Sciatic nerve (tissue), 2 donors: ENCODE measurements at places on chromosomes 5 and 9.

DNA sequence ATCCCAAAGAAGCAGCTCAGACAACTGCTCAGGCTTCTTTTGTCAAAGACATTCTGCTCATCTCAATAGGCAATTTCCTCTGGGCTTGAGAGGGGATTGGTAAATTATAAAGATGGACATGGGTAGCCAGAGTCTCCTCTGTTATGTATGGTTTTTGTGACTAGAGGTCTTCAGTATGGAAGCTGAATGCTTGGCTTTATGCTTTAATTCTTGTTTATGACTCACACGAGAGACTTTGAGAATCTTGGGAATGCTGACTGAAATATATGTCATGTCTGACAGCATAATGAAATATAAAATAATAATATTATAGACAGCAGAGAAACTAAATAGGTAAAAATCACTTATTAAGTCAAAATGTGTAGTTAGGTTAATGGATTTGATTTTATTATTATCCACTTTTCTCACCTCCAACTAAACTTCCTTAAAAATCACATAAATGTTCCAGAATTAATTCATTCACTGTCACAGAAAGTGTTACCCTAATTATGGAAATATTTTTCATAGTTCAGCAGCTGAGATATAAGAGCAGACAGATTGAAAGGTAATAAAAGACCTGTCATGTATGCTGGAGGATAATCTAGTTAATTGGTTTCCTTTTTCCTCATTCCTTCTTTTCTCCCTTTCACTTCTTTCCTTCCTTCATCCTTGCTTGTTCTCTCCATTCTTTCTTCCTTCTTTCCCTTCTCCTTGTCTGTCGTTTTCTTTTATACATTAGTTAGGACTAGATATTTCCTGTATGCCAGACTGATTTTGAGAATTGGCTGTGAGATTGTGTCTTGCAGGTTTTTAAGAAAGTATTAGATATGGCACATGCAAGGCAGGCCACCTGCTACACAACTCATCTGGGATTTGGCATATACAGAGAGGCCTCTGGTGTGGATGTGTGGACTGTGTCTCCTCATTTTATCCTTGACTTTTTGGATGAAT is 1866.1 kb upstream of the NUDT12 start:
- DNase-seq = no peak

DNA sequence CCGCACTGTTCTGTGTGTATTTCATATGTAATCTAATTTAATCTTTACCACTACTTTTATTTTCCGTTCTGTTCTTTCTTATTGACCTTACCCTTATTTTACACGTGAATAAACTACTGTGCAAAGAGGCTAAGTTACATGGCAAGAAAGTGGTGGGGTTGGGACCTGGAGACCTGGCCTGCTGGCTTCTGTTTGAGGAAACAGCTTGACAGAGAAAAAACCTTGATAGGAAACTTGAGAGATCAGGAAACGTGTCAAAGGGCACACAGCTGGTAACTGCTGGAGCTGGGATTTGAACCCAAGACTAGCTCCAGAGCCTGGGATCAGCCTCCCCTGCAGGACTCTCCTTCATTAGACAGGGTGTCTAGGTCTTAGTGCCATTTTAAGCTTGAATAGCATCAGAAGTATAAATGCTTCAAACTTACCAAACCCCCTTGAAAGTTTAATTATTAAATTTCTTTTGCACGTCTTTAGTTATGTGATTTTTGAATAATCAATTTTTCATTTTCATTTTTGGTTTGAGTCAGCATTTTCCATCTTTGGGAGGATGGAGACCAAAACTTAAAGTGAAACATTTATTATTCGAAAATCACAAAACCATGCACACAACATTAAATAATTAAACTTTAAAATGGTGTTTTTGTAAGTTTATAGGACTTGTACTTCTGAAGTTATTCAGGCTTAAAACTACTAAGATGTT is 129.5 kb downstream of the RGS3 start:
- no peak for DNase-seq

DNA sequence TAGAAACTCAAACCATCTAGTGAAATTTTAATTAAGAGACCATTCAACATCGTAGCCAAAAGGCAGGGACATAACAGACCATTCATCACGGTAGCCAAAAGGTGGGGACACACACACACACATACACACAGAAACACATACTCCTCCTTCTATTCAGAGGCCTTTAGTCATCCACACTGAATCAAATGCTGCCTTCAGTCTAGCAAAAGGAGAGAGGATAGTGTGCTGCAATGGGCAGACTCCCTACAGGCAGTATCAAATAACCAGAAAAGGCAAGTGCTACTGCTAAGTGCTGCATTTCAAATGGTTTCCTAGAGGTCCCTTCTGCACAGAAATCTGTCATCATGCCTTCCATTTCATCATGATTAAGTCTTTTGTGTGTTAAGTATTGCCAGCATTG is 303.9 kb downstream of the TRIM32 start:
- DNase-seq = no peak

GRCh38 chr9:37406603-37407401 is 15.7 kb upstream of the GRHPR start:
- no peak for DNase-seq

DNA sequence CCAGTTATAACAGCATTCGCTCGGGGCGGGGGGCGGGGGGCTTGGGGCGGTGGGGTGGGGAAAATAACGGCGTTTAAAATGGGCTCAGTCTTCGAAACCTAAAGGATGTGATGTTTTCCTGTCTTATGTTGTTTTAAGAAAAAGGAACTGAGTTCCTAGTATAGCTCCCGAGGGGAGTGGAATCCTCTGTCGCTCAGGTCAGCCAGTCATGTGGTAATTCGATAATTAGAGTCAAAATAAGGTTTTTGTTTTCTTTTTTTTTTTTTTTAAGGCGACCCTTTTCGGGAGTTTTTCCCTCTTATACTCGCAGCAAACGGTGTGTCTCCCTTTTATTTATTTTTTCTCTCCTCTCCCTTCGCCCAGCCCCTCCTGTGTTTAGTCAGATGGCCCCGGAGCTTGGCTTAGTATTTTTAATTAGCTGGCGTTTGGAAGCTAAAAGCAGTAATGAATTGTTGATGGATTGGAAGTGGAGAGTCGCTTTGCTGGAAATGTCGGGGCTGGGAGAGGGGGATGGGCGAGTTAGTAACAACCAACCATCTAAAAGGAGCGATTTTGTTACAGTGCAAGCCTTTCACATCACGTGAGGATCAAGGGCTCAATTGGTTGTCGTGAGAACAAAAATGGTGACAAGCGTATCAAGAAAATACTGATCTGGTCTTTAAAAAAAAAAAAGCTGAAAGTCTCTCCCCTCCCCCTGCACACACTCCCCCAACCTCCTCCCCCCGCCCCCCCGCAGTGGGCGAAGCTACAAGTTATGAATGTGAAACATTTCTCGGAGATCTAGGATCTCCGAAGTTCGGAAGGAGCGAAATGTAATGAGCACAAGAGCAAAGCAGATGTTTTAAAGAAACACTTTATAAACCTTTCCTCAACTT is 714 bp upstream of the ZNF608 start:
- DNase-seq = peak; percentile 89

DNA sequence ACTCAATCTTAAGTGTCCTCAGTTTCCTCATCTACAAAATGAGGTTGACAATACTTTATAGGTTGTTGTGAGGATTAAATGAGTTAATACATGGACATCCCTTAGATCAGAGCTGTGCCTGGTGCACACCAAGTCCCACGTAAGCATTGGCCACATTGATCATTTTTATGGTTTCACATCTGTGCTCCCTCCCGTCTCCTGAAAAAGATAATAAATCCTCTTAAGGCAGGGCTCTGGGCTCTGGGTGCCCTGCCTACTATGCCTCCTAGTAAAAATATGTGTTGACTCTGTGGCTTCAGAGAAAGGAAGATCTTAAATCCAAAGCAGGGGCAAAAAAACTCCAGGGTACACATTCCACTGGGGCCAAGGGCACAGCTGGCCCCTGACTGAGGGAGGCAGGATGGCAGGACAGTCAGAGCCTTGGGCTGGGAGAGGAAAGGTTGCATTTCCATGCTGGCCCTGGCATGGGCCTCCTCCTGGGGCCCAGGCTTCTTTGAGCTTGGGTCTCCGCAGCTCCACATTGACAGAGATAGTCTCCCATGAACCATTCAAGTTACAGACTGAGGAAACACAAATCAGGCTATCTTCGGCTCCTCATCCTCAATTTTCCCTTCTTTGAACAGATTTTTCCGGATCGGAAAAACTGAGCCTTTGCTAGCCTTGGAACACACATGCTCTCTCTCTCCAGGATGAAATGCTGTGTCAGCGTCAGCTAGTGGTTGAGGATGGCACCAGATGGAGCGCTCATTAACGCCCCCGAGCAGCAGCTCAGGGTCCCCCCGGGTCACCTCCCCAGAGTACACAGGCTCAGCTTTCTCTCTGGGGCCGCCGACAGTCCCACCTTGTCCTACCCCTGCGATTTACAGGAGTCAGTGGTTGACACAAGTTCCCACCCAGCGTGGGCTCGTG is 22.4 kb upstream of the KIF12 start:
- no peak for DNase-seq

DNA sequence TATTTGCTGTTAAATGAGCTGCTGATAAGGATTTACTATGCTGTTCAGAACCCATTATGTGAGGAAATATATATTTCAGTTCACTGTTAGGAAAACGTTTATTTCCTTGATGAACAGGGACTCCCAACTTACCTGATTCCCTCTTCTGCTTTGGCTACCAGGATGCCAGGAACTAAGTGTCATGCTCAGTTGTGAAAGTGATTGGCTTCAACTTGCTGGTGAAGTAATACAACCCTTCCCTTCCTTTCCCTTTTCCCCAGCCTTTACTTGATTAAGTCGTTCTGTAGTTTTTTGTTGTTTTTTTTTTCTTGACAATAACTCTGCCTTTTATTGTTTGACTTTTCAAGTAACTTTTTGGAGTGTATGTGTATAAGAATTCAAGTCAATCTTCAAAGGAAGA is 309.3 kb downstream of the DOCK8 start:
- no peak for DNase-seq

- DNase-seq = no peak
These were observed 352.4 kb downstream of the CETN3 start for GRCh38 chr5:90056911-90057705.

DNA sequence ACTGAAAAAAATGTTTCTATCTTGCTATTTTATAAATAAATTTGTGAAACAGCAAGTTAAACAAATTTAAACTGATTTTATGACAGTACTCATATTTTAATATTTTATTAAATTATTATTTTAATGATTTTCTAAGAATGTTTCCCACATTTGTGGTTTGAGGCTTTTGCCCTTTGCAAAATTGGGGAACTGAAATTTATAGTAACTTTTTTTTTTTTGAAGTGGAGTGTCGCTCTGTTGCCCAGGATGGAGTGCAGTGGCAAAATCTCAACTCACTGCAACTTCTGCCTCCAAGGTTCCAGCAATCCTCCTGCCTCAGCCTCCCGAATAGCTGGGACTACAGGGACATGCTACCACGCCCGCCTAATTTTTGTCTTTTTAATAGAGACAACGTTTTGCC is 7.2 kb upstream of the ADGRV1 start:
- no peak for DNase-seq

DNA sequence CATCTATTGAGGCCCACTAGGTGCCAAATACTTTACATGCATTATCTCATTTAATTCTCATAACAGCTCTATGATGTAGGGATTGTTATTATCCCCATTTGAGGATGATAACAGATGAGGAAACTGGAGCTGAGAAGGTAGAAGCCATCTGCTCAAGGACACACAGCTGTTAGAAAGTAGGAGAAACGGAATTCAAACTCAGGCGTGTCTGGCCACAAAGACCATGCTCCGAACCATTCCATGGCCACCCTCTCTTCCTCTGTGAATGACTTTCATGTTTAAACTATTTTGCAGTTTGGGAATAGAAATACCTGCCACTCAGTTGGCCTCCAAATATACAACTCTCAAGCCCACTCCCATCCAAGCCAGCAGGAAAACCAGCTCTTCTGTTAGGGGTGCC is 87.6 kb upstream of the ANKRD55 start:
- no peak for DNase-seq

- DNase-seq = no peak
These were observed 1393.9 kb upstream of the C9orf72 start for GRCh38 chr9:28967226-28967625.

- no peak for DNase-seq
These were observed 178.4 kb downstream of the SMARCA2 start for GRCh38 chr9:2193552-2193951.

GRCh38 chr9:92402360-92402759 is 2.0 kb downstream of the OGN start:
- no peak for DNase-seq

DNA sequence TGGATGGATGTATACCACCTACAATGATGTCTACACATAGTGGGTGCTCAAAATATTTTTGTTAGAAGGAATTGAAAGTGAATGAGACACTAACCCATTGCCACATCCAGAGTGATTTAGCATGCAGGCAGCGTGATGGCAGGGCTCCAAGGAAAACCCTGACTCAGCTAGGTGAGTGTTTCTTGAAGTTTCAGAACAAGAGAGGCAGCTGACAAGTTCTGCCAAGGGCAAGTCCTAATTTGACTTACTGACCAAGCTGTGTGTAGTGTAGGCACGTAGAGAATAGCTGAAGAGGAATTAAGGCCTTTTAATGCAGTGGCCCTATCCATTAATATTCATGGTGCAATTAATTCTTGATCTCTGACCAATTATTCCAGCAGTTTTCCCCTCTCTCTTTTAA is 107.8 kb upstream of the ATP10B start:
- no peak for DNase-seq

- DNase-seq = no peak
These were observed 98.5 kb downstream of the APBA1 start for GRCh38 chr9:69573651-69574050.

DNA sequence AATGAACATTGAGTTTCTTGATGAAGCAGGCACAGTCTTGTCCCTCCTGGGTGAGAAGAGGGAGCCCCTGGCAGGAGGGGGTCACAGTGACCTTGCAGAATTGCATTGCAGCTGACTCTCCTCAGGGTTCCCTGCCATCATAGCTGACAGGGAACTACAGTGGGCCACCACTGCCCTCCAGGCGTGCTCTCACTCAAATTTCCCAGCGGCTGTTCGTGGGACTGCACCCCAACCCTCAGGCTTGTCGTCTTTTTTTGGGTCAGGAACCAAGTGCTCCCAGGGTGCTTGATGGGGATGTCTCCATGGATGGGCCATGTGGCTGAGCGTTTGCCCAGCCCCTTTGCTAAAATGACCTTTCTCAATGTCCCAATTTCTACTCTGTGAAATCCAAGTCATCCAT is 215.8 kb downstream of the MELK start:
- peak; percentile 27 for DNase-seq

- no peak for DNase-seq
These were observed 11.9 kb upstream of the PGGT1B start for GRCh38 chr5:115274584-115274983.

- DNase-seq = no peak
These were observed 6.6 kb downstream of the PCDH12 start for GRCh38 chr5:141951332-141951781.

GRCh38 chr9:134175808-134176598 is 11.6 kb upstream of the RNU6ATAC start:
- no peak for DNase-seq

- DNase-seq = no peak
These were observed 85.5 kb upstream of the NUDT12 start for GRCh38 chr5:103648086-103648485.

DNA sequence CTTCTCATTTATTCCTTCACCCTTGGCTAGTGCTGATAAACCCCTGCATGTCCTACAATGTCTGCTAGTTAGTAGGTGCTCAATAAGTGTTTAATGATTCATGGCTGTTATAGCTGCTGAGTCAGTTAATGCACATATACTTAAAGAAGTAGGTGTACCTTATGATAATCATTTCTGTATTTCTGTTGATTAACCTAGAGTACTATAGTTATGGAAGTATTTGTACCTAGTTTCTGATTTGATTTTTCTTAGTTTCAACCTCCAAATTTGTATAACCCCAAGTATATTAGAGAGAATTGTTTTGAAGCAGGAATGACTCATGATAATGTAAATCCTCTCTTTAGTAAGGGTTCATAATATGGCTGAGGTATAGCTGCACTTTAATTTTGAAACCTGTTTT is 8.9 kb downstream of the SMAD5 start:
- no peak for DNase-seq
